Activated naive CD4-positive, alpha-beta T cell treated with Interleukin-2 at 50 U/mL for 16 hours (primary cell): ENCODE measurements at places on chromosomes 5 and 9.

DNA sequence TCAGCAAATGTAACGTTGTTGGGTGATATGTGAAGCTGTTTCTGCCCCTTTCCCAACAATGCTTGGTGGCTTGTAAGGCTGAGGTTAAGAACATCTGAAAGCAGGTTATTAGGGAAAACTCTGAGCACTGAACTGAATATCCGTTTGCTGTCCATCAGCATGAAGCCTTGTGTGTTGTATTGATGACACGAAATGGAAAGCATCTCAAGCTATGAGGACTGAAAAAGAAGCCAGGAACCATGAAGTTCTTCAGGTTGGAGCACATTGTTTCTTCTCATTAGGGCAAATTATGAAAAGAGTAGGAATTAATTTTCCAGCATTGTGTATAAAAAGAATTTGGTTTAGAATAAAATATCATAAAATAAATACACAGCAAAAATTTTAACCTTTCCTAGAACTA, 106.8 kb downstream of the IZUMO3 start:
- no peak for DNase-seq

DNA sequence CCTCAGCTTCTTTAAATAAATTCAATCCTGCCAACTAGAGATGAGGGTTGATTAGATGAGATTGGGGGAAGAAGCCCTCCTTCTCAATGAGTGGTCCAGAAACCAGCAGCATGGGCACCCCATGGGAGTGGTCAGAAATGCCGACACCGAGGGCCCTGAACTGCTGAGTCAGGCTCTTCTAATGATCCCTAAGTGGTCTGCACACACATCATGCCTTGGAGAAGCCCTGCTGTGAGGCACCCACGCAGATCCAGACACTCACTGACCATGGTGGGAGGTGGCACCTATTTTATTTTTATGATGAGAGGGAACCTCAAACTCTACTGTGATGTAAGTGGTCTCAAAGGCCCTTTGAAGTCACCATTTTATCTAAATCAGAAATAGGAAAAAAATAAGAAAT, 72.3 kb upstream of the BOD1 start:
- no peak for DNase-seq

DNA sequence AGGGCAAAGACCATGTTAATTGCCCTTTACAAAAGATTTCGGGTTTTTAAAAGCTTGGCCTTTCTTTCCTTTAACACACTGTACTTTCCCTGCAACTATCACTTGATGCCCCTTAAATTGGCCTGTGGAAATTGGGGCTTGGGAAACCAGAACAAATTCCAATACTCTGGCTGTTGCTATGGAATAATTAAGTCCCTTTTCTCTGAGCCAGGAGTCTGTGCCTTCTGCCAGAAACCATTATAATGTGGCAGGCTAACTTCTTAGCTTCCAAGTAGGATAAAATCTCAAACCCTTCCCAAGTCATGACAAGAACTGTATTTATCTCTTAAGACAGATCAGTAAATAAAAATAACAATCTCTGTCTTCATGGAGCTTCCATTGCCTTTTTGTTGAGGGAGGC, 1.1 kb upstream of the SPINK1 start:
- DNase-seq = no peak

DNA sequence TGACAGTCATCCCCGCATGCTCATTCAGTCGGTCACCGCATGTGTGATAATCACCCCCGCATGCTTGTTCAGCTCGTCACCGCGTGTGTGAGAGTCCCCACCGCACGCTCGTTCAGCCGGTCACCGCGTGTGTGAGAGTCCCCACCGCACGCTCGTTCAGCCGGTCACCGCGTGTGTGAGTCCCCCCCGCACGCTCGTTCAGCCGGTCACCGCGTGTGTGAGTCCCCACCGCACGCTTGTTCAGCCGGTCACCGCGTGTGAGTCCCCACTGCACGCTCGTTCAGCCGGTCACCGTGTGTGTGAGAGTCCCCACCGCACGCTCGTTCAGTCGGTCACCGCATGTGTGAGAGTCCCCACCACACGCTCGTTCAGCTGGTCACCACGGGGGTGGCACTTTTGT, 3.5 kb downstream of the TRAF2 start:
- DNase-seq = no peak

GRCh38 chr9:97694769-97695168, 2.4 kb downstream of the XPA start:
- DNase-seq = no peak

DNA sequence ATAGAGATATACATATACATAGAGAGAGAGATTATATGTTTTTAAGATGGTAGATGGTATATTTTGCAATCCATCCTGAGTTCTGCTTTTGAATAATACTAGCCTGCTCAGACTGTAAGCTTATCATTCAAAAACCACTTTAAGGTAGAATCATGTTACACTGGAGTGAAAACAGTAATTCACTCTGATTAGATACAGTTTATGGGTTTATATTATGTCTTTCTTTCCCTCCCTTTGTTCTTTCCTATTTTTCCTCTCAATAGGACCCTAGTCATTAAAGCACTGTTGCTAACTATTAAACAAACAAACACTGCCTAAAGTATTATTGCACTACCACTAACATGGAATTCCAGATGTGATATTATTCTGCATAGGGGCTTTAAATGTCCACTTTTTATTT, 202.0 kb downstream of the ADAMTSL1 start:
- no peak for DNase-seq

DNA sequence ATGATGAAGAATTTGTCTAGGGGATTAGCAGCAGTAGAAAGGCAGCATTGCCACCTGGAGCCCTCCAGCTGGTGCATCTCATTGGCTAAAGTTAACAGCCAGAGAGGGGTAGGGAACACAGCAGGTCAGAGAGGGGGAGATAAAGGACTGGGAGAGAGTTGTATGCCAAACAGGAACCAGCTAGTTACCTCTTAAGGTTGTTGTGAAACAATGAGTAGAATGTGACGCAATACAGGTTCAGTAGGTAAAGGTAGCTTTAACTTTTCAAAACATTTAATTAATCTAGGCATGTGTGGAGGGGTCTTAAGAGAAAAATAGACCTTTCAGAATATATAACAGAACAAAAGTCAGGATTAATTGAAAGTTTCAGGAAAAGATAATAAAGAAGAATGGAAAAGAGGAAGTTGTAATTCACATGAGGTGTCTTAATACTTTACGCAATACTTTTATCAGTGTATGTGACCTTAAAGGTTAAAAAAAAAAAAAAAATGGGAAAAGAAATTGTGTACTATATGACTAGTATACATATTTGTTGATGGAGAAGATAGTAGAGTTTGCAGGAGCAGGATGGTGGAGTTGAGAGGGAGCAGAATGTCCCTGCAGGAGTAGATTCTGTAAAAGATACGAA, 14.3 kb downstream of the FBXO38 start:
- DNase-seq = no peak

- DNase-seq = no peak
Measured at GRCh38 chr5:180639741-180640610, 9.4 kb downstream of the FLT4 start.

DNA sequence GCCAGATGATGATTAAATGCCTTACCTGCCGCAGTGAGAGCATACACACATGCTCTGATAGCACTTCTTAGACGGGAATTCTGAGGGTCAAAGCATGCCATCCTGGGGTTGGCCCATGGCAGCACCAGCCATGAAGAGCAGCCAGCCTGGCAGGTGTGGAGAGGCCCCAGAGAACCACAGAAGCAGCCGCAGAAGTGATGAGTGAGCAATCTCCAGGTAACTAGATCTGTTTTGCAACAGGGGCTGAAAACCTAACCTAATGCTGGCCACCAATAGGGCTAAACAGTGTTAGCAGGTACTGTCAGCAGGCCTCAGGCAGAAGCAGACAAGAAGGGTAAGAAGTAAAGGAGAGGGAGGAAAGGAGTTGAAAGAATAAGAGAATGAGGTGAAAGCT, 33.5 kb upstream of the HOMER1 start:
- no peak for DNase-seq

GRCh38 chr9:95134457-95134881, 183.0 kb downstream of the FANCC start:
- DNase-seq = no peak

DNA sequence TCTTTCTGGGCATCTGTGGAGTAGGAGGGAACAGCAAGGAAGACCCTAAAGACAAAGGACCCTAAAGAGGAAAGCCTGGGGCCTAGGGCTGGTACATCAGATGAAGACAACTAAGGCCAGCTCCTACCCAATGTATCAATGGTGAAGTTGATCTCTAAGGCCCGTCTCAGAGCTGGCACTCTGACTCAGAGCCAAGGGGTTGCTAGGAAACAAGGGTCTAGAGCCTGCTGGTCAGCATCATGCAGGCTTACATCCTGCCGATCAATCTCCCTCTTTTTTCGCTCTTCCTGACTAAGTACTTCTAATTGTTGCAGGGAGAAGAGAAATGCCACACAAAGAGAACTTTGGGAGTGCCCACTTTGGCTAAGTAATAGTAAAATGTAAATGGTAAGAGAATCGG, 26.2 kb downstream of the TRIM32 start:
- no peak for DNase-seq

DNA sequence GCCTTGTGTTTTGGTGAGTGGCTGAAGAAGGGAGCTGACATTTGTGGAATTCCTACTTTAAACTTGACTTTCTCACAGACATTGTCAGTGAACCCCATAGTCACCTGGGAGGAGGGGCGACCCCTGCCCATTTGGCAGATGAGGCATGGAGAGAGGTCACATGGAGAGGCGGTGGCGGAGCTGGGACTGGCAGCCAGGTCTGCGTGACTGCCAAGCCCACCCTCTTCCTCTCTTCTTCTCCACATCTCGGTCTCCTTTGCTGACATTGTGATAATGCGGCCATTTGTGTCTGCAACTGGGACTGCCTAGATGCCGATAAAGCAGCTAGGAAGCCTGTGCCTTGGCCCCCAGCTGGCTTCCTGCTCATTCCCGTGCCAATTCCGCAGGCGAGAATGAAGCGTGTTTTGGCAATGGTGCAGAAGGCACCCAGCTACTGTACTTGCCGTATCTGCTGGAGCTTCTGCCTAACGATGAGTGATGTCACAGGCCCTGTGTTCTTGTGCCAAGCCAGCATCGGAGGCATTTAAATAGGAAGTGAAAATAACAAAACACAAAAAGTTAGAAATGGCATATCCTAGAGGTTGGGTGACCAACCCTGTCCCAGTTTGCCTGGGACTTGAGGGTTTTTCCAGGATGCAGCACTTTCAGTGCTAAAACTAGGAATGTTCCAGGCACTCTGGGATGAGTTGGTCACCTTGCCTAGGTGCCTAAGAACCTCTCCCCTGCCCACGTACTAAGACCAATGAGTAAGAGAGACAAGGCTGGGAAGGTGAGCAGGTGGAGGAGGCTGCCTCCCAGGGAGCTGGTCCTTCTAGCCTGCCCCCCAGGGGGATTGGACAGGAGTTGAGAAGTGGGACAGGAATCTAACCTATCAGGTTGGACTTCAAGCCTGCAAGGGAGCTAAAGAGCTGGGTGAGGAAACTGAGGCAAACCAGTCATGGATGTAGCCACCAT, 23.6 kb downstream of the OLFML2A start:
- DNase-seq = no peak

GRCh38 chr9:70468291-70468690, 53.8 kb upstream of the KLF9 start:
- no peak for DNase-seq

- no peak for DNase-seq
Measured at GRCh38 chr9:112774006-112774996, 23.7 kb downstream of the SNX30 start.

- no peak for DNase-seq
Measured at GRCh38 chr5:157323107-157323706, 57.3 kb downstream of the CYFIP2 start.

DNA sequence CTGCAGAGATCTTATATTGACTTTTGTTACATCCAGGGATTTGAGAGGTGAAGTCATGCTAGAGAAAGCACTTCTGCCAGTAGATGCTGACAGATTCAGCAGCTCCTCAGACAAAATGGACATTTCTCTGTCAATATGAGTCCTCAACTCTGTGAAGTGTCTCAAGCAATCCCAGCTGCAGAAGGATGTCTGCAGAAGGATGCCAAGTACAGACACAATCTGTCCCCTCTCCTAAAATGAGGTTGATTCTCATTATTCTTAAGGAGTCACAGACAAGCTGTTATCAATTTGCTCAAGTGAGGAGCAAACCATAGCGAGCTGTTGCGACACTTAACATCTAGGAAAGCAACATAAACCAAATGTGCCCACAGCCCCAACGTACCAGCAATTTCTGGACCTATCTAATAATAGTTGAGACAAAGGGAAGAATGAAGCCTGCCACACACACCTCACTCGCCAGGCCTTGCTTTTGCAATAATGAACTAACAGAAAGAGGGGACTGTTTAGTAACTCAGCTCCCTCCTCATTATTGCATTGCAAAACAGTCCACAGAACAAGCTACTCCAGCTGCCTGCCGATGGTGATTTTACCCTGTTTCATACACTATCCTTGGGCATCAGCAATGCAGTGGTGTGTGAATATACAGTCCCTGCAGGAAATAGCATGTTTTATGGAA, 364.2 kb upstream of the PDE4D start:
- no peak for DNase-seq

- no peak for DNase-seq
Measured at GRCh38 chr5:63483338-63483737, 478.9 kb downstream of the HTR1A start.

GRCh38 chr5:68176802-68177479, 38.6 kb upstream of the PIK3R1 start:
- DNase-seq = no peak

DNA sequence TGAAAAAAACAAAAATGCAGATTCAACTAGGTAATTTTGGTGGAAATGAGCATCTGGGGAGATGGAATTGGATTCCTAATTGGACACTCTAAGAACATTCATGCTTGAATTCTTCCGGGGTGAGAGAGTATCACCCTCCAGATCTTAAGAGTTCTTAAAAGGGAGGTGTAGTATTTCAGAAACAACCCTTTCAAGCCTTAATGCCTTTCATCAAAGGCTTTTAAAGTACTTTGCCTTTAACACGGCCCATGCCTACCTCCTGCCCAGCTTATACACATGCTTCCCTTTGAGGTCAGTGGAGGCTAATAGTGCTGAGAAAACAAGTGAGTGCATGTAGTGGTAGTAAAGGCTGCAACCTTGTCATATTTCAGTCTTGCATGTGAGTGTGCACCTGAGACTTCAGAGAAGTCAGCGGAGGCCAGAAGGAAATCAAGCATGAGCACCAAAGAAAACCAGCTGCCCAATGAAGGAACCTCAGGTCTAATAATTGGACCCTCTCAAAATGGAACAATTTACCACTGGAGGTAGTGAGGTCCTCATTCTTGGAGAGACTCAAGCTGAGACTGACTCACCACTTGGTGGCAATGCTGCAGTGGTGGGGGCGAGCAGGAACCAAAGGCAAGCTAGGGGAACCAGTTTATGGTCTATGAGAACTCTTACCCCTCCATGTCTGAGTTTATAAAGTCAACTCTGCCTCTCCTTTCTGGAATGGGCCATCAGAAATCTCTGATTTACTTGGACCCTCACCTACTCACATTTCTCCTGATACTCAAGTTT, 98.4 kb upstream of the GDNF start:
- no peak for DNase-seq

GRCh38 chr9:116643691-116644090, 43.4 kb upstream of the TRIM32 start:
- no peak for DNase-seq
